T1000 (cell line): ENCODE measurements at places on chromosomes 2 and 18.

GRCh38 chr18:40926679-40927078 is 1028.4 kb upstream of the PIK3C3 start:
- no peak for DNase-seq

GRCh38 chr18:45137087-45137419 is 456.4 kb downstream of the SETBP1 start:
- no peak for DNase-seq

- DNase-seq = no peak
Observed at GRCh38 chr2:161745866-161746614, 121.8 kb downstream of the SLC4A10 start.

GRCh38 chr2:218095853-218096252 is 26.8 kb downstream of the RUFY4 start:
- DNase-seq = no peak

DNA sequence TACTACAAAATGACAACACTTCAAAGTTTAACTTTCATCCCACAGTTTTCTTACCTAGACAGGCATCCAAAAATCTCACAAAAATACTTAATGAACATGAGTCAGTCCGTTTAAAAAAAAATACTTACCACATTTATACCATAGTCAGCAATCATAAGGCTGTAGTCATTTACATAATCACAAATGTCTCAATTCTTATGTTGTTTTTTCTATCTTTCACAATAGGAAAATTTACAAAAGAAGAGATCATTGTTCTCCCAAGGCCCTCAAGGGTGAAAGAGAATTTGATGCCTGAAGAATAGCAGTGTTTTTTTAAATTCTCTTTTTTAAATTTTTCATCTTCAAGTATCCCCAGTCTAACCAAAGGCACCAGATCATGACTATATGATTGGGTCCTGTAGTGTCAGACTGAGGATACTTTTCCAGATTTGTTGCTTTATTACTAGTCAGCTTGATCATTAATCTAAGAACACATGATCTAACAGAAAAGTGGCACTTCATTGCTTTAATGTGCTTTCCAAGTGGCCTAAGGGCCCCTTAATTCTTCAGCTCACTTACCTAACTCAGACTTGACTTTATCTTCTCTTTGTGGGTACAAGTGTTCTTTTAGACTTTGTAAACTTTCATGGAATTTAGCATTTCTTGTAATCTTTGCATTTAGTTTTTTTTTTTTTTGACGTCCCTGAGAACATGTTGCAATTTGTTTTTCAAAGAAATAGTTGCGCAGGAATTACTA is 4.7 kb downstream of the SCYGR5 start:
- no peak for DNase-seq

DNA sequence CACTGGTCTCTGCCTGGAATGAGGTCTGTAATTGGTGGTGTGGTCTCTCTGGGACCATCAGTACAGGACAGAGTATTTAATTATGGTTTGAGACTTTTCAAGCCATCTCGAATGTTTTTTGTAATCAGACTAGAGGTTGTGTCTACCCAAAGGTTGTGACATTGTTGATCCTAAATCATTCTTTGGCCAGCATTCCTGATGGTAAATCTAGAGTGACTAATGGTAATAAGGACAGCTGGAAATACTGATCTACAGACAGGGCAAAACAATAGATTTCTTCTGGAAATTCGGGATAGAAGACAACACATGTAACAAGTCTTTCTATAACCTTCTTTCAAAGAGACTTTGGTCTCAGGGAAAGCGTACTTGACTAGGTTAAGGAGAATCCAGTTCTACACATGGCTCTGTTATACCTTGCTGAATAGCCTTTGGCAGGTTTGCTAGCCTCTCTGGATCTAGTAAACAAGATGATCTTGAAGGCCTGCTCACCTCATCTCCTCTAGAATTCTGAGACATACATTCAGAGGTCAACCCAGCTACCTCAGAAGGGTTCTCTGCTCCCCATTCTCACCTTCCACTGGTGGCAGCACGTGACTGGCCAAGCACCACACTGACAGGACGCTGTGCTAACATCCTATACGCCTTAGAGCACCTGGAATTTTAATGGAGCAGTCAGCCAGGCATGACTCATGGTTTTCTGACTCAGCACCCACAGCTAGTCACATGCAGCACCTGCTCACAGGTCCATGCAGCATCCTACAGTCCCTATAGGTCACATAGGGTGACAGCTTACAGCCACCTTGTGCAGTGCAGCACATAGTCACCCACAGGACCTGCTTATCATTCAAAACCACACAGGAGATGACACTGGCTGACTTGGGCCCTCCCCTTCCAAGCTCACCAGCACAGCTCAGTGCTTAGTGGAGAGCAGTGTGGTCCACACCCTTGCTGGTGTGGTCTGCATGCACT is 12.2 kb downstream of the PLB1 start:
- no peak for DNase-seq

DNA sequence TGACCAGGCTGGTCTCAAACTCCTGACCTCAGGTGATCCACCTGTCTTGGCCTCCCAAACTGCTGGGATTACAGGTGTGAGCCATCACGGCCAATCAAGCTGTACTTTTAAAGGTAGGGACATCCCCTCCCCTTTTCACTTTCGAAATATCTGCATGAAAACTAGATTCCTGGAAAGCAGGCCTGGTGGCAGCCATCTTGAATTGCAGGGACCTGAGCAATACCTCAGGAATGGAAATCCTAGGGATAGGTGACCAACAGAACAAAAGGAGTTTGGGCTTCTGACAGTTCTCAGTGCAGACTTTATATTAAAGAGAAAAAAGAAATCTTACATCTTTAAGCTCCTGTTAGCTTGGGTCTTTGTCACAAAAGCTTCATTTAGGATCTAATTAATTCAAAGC is 62.6 kb downstream of the KLF7 start:
- DNase-seq = no peak

DNA sequence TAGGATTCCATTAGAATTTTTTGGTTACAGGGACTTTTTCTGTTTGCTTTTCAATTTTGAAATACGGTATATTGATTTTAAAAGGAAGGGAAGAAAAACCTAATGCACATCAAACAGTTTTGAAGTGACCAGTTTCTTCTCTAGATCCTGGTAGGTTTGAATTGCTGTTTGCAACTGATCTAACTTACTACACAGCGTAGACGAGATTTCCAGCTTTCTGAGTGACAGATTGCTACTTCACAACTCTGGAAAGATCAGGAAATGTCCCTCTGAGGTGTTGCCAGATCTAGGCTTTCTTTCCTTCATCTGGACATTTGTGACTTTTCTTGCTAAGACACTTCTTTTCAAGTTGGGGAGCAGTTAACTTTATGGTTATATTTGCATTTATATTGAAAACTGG is 112.2 kb downstream of the DIS3L2 start:
- no peak for DNase-seq

- no peak for DNase-seq
Observed at GRCh38 chr2:47620770-47621437, 162.0 kb upstream of the MSH6 start.

DNA sequence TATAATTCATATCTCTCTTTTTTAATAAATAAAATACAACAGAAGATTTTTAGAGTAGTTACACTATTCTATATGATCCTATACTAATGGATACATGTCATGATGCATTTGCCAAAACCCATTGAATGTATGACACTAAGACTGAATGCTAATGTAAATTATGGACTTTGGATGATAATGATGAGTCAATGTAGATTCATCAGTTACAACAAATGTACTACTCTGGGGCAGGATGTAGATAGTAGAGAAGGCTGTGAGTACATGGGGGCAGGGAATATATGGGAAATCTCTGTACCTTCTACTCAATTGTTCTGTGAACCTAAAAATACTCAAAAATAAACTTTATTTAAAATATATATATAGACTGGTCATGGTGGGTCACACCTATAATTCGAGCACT is 45.6 kb upstream of the NEDD4L start:
- DNase-seq = no peak

DNA sequence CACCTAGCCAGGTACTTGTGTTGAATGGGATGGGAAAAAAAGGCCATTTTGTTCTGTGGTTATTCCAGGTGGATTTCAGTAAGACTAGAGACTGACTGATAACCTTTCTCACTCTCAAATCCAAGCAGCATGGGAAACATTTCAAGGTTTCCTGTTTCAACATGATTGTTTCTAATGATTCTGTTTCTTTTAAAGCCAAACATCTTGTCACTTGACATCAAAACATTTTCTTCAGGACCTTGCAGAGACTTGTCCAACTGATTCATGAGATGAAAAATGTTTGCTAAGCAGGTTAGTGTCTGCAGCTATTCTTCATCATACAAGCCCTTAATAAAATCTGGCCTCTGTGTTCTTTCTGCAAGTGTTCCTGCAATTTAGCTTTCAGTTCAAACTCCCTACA is 456.5 kb upstream of the CWC22 start:
- no peak for DNase-seq

DNA sequence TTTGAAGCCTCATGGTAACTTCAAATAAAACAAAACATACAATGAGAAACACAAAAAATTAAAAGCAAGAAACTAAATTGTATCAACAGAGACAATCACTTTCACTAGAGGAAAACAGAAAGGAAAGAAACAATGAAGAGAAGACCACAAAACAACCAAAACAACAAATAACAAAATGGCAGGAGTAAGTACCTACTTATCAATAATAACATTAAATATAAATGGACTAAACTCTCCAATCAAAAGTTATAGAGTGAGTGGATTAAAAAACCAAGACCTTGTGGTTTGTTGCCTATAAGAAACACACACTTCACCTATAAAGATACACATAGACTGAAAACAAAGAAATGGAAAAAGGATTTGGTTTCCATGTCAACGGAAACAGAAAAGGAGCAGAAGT is 830.1 kb upstream of the TMEFF2 start:
- DNase-seq = no peak

- no peak for DNase-seq
Observed at GRCh38 chr2:66899109-66899508, 464.2 kb downstream of the MEIS1 start.

GRCh38 chr18:22847392-22847791 is 85.7 kb upstream of the RBBP8 start:
- DNase-seq = no peak

GRCh38 chr2:171957061-171957460 is 34.8 kb downstream of the HAT1 start:
- no peak for DNase-seq

- no peak for DNase-seq
Observed at GRCh38 chr18:5395860-5396448, 100.4 kb upstream of the ZBTB14 start.

DNA sequence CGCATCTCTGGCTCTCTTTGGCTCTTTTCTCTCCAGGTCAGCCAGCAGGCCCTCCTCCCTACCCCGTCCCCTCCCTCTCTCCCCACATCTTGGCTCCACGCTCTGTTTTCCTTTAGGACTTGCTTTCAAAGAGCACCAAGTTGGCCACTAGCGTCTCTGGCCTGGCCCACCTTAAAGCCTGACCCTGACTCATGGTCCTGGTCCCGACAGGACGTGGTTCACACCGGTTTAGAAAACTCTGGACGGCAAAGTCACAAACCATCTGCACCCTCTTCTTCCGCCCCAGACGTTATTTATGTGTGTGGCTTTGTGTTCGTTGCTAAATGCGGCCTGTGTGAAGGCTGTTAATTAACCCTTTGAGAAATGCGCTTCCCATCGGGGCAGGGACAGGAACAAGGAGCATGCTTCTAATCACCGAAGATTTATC is 169.0 kb upstream of the HAAO start:
- DNase-seq = no peak

DNA sequence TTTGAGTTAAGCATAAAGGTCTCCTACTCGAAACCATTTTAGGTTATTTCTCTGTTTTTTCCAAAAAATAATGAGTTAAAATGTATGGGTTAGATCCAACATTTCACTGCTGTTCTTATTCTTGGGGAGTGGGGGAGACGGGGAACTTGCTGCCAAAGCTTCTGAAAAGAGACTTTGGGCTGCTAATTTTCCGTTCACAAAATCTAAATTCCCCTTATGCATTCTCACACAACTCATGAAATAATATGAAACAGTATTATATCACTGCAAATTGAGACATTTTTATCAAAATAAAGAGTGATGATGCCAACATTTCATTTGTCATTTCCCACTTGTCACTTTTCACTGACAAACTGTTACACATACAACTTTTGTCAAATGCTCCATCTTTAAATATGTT is 7.8 kb downstream of the SATB2 start:
- no peak for DNase-seq

- no peak for DNase-seq
Observed at GRCh38 chr2:32450851-32451250, 94.0 kb downstream of the BIRC6 start.

- no peak for DNase-seq
Observed at GRCh38 chr18:13566941-13567746, 159.2 kb downstream of the FAM210A start.

GRCh38 chr2:98551316-98551715 is 57.0 kb downstream of the COA5 start:
- DNase-seq = no peak

DNA sequence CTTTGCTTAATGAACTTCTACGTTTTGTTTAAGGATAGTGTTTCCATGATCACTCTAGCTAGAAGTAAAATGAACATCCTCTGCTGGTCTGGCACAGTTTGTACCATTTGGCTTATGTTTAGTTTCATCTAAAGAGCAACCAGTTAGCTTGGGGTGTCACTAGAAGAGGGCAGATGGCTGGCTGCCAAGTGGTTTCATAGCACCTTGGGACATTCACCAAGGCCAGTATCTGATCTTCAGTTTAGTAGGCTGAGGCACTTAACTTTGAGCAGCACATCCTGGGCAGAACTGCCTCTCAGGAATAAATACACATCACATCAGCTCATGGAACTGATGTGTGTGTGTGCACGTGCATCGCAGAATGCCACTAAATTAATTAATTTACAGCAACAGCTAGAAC is 68.4 kb downstream of the NXPH2 start:
- no peak for DNase-seq
